ENCODE measurements at places on chromosomes 1 and 21.

DNA sequence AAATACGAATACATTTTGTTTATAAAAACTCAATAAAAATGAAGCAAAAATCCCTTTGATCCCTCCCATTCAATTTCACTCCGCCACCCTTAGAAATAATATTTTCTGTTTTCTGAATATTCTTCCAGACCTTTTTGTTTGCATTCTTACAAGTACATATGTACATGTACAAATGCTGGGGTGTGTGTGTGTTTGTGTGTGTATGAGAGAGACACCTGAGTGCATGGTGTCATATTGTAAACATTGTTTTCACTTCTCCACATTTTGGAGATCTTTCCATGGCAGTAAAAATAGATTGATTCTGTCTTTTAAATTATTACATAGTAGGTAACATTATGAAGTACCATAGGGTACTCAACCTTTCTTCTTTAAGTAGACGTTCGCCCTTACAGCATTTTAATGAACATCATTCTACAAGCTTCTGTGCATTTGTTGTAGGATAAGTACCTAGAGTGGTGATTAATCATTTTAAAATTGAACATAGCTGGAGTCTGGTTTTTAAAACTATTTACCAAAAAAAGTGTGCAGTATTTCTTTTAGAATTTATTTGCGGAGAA lies 1.3 kb upstream of the MPC2 start:
- DNase-seq, result no peak

DNA sequence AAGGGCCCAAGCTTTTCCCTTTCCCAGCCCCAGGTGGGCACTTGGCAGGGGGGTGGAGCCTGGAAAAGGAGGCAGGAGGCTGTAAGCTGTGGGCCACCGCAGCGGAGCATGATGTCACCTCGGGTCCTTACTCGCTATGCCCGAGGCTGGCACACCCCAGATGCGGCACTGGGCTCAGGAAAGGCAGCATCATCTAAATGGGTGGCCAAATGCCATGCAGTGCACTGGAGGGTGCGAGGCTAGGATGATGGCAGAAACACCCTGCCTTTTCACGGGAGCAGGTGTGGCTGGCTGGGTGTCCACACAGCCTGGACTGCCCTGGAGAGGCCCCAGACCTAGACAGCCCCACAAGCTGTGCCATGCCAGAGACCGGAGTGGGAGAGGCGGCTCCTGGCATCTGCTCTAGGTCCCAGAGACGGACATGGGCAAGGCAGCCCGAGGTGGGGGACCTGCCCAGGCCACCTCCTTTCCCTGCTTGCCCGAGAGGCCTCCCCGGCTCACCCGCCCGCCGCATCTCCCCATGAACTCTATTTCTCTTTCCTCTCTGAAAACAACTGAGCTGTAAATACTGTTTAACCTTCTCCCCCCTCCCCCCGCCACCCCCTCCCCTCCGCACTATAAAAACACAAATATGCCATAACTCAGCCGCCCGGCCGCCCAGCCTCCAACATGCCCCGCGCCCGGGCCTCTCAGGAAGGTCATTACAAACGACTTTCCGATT lies 124.7 kb downstream of the CASZ1 start:
- no peak for DNase-seq

DNA sequence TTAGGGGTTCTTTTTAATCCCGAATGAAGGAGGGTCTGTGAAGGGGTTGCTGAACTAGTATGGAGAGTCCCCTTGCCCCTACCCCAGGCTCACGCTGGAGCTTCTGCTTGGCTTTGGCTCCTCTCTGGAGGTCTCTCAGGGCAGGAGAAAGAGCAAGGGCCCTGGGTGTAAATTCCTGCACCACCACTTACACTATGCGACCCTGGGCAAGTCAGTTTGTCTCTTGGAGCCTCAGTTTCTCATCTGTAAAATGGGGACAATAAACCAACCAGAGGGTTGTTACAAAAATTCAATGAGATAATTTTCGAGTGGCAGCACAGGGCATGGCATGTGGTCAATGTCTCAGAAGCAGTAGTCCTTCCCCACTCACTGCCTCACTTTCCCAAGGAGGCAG lies 11.4 kb downstream of the FOXO6 start:
- DNase-seq, result no peak

- DNase-seq, result no peak
Measured at GRCh38 chr1:185860311-185860710, 126.1 kb downstream of the HMCN1 start.

DNA sequence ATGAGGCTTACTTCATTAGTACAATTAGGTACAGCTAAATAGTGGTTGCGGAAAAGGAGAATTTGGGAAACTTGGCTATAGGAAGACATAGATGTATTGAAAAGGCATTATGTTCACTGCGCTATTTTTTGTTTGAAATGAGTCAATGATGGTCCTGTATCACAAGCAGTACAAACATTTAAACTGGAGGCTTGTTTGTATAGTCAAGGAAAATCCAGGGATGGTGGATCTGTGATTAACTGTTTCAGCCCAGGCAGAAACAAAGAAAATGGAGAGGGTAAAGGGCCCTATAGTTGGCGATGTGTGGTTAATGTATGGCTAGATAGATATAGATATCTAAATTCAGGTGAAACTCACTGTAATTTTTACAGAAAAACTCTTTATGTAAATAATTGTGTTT lies 79.9 kb downstream of the CLIC4 start:
- DNase-seq, result no peak

- DNase-seq, result no peak
Measured at GRCh38 chr1:194870860-194871259, 1684.4 kb upstream of the B3GALT2 start.

Measured in activated naive CD4-positive, alpha-beta T cell treated with anti-CD3 and anti-CD28 coated beads, Interleukin-2, amount 10 ng/mL, durations not matched to agents 7 days and 5 days (primary cell).